DMS79 treated with DMSO at 0.1 percent for 48 hours (cell line): ENCODE measurements at places on chromosomes 4 and X.

GRCh38 chr4:186570193-186570996 lies 15.0 kb upstream of the MTNR1A start:
- no peak for DNase-seq

GRCh38 chr4:189202182-189202868 lies 738.3 kb upstream of the FRG1 start:
- DNase-seq, result no peak

DNA sequence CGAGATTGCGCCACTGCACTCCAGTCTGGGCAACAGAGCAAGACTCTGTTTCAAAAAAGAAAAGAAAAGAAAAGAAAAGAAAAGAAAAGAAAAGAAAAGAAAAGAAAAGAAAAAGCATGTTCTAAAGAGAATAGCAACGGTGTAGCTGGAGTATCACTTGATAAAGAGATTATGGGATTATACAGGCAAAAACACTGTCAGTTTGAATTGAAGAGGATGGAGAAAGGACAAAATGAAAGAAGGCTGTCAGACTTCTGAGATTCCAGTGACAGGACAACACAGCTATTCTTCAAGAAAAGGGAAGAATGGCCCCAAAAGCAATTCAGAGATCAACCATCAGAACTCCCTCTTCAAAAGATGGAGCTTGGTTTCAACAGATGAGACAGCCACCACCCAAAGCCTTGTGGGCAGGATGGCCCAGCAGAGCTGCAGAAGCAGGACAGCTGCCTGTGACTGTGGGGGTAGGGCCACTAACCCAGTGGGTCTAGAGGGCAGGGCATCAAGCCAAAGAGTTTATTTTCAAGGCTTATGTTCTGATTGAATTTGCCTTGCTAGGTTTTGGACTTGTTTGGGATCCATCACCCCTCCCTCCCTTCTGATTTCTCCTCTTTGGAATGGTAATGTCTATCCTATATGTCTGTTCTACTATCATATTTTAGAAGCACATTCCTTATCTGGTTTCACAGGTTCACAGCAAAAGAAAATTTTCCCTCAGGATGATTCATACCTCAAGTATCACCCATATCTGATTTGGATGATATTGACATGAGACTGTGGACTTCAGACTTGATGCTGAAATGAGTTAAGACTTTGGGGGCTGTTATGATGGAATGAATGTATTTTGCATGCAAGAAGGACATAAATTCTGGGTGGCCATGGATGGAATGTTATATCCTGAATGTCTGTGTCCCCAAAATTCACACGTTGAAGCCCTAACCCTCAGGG lies 17.5 kb downstream of the RFC1 start:
- no peak for DNase-seq

GRCh38 chr4:27595571-27596360 lies 735.1 kb downstream of the STIM2 start:
- no peak for DNase-seq

GRCh38 chrX:134484039-134484438 lies 24.1 kb downstream of the HPRT1 start:
- peak; percentile 8 for DNase-seq

GRCh38 chr4:53788011-53788410 lies 196.7 kb upstream of the LNX1 start:
- no peak for DNase-seq

DNA sequence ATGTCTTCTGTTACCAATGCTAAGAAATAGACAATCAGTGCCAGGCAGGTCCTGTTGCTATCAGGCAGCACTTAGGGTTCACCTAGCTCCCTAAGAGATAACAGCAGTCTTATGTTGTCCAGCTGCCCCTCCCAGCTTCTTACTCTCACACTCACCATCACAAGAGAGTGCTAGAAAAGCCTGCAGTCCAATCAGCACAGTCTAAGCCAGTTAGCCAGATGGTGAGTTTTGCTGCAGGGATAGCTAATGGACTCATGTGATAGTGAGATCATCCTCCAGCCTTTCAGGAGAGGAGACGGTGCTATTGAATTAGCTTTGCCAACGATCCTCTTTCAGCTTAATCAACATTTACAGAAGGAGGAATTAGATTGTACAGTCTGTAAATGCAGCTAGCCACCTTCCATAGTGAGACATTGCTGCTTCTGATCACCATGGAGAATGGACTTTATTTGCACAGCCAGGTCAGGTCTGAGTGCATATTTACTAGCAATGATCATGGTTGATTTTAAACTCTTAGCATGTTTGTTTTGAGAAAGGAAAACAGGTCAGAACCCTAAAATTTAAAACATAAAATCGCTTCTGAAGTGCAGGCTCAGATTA lies 438.3 kb downstream of the CENPC start:
- DNase-seq, result no peak

DNA sequence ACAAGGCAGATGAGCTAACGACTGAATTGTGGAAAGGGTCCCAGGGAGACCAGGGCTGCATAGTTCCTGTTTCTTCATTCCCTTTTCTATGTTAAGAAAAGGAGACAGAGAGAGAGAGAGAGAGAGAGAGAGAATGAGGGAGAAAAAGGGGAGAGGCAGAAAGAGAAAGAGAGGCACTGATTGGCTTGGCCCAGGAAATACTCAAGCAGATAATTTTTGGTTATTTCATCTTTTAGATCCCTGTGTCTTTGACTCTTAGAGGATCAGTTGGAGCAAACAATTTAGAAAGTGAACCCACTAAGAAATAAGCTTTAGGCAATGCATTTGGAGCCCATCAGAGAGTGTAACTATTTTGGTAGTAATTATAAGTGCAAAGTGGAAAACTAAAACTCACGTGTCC lies 103.4 kb downstream of the CEP44 start:
- no peak for DNase-seq

- DNase-seq, result no peak
Measured at GRCh38 chr4:180197471-180197870, 2045.7 kb upstream of the TENM3 start.

DNA sequence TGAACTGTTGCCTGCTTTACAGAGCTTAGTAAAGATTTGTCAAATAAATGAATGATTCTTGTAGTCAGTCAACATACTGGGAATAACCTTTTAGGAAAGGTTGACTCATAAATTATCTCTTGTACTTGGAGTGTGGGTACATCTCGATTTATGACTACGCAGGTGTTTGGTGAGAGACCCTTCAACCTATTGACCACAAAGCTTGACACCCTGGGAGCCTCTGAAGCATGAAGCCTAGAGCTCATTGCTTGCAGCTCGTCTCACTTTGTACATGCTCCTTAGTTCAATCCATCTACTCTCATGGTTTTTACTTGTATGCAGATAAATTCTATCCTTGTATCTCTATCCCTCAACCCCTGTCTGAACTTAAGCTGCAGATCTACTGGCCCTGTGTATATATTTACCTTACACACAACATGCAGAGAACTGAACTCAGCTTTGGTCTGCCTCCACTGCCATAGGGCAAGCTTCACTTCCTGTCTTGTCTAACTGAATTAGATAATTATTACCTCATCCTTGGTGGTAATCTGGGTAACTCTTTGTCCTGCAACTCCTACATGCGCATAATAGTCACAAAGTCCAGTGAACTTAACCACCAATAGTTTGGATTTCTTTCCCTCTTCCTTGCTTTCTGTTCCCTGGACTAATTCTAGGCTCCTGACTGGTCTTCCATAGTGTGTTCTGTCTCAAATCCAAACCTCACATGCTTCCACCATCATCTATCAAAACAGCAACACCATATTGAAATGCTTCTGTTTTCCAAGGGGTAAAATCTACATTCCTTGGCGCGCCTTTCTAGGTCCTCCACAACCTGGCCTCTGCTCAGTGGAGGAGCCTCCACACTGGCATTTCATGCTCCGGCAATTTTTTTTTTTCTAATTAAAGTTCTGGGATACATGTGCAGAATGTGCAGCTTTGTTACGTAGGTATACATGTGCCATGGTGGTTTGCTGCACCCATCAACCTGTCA lies 32.2 kb upstream of the FAT1 start:
- DNase-seq, result no peak

- peak; percentile 3 for DNase-seq
Measured at GRCh38 chrX:15471028-15471427, 22.1 kb downstream of the PIR start.

DNA sequence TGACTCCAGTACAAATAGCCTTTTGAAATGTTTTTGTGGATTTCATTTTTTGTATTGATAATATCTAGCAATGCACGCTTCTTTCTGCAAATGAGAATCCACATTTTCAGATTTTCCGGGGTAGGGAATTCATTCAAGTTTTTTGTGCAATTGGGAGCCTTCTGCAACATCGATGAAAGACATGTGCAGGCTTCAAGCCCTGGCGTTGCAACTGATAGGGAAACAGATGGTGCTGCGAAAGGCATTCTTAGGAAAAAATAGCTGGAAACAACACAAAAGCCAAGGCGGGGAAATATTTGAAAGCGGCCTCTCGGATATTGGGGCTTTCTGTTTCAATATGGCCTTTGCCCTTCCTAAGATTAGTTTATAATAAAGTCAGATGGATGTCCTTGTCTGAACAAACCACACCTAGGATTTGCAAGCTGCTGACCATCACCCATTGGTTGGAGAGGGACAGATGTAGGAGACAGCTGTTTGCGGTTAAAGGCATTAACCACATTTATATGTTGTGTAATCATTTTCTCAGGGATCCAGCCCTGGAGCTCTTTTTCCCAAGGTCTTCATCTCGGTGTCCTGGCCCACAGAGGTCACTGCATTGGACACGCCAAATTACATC lies 136.5 kb downstream of the PRKX start:
- no peak for DNase-seq

DNA sequence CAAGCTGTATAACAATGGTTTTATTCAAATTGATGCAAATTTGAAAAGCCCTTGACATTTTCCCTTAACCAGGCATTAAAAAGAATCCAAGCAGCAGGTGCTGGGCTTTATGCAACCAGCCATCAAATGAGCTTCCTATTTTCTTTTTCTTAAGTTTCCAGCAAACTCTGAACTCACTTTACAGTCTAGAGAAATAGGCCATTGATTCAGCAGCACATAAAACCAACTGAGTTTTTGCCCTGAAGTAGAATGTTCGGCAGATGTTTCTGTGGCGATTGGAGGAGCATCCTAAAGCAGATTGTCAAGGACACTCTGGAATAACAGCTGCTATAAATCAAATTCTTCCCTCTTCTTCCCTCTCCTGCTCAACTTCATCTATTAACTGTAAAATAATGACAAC lies 582.8 kb upstream of the CPEB2 start:
- DNase-seq, result no peak

DNA sequence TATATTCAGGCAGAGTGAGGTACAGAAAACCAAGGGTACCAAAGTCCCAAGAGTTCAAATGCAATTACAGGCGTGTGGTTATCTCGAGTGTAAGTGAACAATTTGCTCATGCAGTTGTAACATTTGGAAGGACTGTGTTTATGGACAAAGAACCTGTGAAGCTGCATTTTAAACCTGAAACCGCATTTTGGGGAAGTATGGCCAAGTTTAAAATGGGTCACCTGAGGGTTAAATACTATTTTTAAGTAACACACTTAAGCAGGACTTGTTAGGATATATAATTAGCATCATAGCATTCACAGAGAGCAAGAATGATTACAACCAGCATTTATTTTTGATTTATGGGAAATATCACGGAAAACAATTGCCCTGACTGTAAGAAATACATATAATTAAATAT lies 79.1 kb upstream of the LCORL start:
- DNase-seq, result no peak

GRCh38 chrX:65697211-65697641 lies 29.8 kb downstream of the MSN start:
- no peak for DNase-seq

DNA sequence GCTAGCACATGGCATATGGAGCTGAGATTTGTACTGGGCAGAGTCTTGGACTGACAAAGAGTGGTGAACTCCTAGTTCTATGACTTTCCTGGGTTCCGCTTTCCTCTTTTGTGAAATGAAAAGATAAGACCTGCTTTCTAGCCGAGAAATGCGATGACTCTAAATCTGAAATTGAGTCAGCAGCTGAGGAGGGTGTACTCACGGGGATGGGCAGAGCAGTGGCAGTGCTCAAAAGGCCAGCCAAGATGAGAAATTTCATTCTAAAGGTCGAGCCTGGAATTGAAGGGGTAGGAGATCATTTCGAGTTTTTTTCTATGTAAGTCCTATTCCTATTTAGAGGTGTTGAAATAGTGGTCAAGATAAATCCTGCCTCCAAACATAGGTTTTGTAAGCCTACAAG lies 47.0 kb downstream of the NUDT9 start:
- DNase-seq, result no peak

GRCh38 chr4:173008436-173008835 lies 160.2 kb upstream of the GALNT7 start:
- no peak for DNase-seq

- DNase-seq, result no peak
Measured at GRCh38 chrX:132401935-132402334, 86.9 kb downstream of the MBNL3 start.

DNA sequence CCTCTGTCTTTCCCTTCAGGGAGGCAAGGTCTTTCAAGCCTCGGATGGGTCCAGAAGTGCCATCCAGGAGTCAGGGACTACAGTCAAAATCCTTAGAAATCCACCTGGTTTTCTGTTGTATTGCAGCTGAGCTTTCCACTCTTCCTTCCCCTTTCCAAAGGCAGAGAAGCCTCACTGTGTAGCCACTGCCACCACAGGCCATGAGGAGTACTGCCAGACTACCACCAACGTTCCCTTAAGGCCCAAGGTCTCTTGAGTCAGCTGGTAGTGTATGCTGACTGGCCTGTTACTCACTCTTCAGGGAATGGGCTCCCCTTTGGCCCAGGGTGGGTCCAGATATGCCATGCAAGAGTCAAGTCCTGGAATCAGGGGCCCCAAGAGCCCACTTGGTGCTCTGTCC lies 1454.1 kb downstream of the PCDH19 start:
- DNase-seq, result no peak

DNA sequence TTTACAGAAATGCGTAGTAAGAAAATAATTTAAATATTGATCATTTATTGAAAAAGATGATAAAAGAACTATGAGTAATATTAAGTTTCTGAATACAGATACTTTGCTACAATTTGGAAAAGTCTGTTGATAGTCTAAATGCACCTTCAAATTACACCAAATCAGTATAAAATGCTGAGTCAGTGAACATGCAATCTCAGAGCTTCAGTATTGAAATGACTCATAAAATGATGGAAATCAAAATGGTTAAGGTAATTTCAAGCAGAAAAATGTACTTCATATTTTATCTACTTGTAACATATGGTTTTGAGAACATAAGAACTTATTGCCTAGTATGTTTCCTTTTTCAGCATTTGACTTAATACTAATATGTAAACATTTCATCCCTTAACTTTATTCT lies 448.2 kb downstream of the PCDH10 start:
- DNase-seq, result no peak

DNA sequence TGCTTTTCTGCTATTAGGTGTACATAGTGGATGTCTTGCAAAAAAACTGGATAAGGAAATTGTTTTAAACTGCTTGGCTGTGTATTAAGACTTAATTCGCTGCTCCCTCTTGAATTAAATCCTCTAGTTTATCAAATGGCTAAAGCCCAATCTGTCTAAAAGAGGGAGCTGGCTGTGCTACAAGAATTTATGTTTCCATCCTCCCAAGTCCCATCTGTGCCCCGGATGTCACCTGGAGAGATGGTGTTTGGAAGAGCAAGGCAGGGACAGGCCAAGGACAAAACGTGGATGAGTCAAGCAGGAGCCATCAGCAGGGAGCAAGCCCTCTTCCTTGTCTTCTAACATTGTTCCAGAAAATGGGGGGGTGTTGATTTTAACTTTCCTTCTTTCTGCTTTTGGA lies 171.3 kb upstream of the LCORL start:
- no peak for DNase-seq
